Cardiac septum (tissue), 1 donor: ENCODE measurements at places on chromosomes 5 and 9. TPM values are rescaled to one million over a fixed set of nuclear protein-coding genes. Genes with fewer than 3 reads are reported as not detected.
A peak's percentile ranks its signal among the peaks of the same experiment; 100 is the strongest.

DMGDH gene
- 0.86 TPM for total RNA-seq

PBX3 gene
- total RNA-seq = 56.2 TPM

EQTN gene
- not detected for total RNA-seq

DNA sequence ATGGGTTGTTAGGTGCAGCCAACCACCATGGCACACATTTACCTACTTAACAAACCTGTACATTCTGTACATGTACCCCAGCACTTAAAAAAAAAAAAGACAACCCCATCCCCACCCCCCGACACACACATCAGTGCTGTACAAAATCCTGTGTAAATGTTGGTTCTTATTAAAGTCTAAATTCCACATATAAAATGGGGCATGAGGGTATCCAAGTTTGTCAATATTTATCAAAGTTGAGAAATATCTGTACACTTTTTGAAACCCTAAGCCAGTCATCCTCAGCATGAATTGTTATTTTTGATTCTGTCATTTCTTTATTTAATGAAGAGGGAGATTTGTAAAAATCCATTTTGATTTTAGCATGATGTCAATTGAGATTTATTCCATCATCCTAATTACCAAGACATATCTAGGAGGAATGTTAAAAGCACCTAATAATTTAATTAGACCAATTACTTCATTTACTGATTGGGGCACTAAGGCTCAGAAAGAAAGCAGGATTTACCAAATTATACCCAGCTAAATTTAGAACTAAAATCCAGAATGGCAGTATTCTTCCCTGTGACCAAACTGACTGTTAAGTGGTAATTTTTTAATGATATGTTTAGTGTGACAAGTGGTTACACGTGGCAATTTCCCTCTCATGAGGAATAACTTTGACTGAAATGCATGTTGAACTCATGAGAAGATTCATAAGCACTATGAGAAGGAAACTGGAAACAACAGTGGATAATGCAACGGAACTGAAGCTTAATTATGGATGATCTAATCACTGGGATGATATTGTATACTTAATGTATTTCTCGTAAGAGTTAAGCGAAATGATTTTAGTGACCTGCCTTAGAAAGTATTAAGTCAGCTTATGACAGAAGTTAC lies 195.9 kb downstream of the SGCD start:
- no peak for DNase-seq

DNA sequence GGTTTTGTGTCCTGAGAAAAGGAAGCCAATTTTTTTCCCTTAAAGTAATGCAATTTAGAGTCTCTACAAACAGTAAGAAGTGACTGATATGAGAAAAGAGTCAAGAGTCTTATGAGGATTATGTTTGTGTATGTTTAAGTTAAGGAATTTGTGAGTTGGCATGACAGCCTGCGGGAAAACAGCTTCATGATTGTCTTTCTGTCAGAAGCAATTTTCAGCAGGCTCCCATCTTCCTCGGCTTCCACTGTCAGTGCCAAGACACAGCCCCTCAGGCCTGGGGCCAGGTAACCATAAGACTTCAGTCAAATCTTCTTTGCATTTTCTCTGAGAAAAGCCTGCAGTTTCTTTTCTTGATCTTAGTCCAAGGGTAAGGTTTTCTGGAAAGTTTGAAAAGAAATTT lies 17.0 kb upstream of the SELENOP start:
- DNase-seq = no peak

DNA sequence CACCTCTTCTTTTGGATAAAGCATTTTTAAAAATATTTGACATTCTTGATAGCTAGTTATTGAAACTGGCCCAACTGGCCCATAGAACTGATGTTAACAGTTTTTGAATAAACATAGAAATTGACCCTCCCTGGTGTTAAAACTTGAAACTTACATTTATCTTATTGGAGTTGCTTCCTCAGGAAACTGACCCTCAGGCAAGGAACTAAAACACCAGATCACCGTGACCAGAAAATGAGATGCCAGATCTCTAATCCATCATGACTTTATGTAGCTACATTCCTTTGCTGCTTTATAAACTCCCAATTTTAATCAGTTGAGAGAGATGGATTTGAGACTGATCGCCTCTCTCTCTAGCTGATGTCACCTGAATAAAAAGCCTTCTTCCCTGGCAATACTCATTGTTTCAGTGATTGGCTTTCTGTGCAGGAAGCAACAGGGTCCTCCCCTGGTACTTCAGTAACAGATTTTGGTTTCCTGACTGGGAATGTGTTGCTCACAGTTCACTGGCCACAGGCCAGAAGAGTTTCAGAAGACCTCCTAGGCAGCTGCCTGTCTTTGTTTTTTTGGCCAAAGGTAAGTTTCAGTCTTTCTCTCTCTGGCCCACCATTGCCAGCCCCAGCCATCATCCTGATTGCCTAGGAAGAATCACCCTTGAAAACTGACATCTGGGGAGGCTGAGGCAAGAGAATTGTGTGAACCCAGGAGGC lies 212.4 kb downstream of the DTWD2 start:
- no peak for DNase-seq

DNA sequence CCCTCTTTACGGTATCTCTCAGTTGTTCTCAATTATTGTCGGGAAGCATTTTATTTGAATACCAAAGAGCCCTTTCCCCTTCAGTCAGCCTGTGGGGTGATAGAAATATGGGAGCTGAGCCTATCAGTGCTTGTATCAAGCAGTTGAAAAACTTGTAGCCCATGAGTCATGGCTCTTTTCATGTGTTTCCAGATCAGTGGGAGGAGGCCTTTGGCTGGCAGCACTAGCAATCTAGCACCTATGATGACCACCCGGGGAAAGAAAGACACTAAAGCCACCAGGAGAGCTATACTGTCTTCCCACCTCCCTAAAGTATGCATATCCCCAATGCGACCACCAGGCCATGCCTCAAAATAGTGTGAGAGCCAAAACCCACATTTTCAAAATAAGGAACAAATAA lies 696.9 kb upstream of the C9orf72 start:
- no peak for DNase-seq

- DNase-seq = no peak
Measured at GRCh38 chr9:69981686-69982445, 61.8 kb upstream of the MAMDC2 start.

DNA sequence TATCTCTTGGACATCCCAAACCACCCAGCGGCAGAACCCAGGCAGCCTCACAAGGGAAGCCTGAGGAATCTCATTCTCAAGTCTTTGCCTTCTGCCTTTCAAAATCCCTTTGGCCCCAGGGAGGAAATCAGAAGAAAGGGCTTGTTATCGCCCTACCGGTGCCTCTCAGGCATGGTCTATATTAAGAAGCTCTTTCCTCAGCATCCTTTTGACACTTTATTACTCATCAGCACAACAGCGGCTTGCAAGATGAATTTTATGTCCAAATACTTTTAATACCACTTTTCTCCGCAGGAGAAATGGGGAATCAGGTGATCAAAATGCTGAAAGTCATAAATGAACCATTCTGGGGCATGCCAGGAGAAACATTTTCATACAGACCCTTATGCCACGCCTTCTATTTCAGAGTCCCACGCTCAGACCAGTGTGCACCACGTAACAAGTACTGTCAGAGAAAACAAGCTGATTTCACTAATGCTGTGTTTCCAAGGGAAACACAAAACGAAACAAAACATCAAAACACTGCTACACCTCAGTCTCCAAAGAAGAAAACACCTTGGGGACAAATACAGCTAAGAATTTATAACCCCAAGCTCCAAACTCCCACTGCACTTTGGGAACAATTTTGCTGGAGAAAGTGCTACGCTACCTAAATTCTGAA lies 30.0 kb downstream of the RAPGEF1 start:
- no peak for DNase-seq

- DNase-seq = no peak
Measured at GRCh38 chr5:137481596-137481995, 17.5 kb downstream of the SPOCK1 start.

DNA sequence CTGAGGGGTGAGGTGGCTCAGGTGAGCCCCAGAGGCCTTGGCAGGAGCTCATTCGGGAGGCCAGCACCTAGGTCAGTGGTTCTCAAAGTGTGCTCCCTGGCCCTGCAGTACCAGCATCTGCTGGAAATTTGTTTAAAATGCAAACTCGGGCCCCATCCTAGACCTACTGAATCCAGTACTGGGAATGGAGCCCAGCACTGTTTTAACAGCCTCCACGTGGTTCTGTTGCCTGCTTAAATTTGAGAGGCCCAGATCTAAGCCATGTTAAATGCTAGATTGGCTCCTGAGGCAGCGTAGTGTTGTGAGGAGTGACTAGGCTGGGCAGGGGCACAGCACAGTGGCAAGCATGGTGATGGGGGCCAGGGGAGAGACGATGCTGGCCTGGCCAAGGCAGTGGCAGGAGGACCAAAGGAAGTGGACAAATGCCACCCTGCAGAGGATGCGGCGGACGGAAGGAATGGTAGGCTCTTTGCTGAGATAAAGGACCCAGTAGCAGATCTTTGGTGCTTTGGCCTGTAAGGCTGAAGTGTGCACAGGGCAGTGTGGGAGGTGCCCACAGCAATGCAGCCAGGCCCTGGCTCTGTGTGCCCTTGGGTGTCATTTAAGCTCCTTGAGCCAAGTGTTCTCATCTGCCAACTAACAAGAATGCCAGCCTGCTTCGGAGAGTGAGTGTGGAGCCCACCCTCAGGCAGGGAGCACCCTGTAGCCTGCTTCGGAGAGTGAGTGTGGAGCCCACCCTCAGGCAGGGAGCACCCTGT lies 4.2 kb downstream of the PRR7 start:
- no peak for DNase-seq

DNA sequence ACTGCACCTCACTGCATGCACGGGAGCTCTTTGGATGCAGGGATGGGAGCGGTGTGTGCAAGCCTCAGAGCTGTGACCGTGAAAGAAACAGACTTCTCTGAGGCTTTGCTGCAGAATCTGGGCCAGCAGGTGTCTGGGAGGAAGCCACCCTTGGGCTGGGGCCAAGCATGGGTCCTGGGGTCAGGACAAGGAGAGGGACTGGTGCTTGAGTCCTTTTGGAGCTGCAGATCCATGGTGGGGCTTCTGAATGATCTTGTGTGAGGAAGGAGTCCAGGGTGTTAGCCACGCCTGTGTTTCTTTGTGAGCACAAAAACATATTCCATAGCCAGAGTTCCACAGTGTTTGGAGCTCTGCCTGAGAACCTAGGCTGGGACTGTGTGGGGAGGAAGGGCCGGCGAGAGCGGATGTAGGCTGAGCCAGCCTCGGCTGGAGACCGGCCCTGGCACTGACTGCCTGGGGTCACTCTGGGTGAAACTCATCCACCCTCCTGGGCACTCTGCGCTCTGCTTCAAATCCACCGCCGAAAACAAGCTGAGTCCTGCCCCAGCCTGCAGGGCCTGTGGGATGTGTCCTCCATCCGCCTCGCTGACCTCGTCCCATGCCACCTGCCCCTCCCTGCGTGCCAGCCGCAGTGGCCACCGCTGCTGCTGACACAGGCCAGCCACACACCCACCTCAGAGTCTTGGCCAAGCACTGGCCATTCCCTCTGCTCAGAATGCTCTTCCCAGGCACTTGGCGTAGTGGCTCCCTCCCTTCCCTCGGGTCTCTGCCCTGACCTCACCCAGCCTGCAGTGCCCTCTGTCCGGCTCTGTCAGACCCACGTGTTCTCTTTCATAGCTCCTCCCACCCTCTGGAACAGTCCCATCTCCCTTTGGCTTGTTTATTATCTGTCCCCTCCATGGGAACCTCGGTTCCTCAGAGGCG lies 26.7 kb downstream of the ERGIC1 start:
- peak; percentile 91 for DNase-seq

DNA sequence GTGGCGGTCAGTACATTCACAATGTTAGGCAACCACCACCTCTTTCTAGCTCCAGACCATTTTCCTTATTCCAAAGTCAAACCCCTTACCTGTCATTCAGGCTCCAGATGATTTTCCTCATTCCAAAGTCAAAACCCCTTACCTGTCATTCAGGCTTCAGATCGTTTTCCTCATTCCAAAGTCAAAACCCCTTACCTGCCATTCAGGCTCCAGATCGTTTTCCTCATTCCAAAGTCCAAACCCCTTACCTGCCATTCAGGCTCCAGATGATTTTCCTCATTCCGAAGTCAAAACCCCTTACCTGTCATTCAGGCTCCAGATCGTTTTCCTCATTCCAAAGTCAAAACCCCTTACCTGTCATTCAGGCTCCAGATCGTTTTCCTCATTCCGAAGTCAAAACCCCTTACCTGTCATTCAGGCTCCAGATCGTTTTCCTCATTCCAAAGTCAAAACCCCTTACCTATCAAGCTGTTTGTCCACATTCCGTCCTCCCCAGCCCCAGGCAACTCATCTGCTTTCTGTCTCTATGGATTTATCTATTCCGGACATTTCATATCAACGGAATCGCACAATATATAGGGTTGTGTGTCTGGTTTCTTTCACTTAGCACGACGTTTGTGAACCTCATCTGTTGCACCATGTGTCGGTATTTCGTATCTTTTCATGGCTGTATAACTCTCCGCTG lies 5.2 kb downstream of the PLEKHG4B start:
- DNase-seq = no peak

DNA sequence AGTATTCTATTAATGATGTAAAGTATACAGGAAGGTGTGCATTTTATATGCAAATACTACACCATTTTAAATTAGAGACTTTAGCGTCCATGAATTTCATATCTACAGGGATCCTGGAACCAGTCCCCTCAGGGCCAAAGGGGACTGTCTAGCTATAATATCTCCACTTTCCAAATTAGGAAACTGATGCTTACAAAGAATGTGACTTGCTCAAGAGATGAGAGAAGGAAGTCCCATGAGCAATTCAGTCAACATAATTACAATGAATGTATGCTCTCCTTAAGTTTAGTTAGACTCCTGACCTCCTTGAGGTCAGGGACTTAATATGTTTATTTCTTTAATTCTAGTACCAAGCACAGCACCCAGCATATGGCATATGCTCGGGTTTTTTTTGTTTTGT lies 23.7 kb downstream of the NIPBL start:
- DNase-seq = no peak

- DNase-seq = no peak
Measured at GRCh38 chr5:68872088-68872839, 221.6 kb upstream of the SLC30A5 start.

GRCh38 chr9:35537913-35538312 lies 48.0 kb downstream of the RUSC2 start:
- no peak for DNase-seq
